ENCODE measurements at places on chromosomes 3 and 15.

- DNase-seq, result no peak
These were observed 35.3 kb upstream of the MINAR1 start for GRCh38 chr15:79396850-79397249.

GRCh38 chr3:132293251-132293650 is 24.0 kb upstream of the ACP3 start:
- no peak for DNase-seq

- no peak for DNase-seq
These were observed 598.1 kb downstream of the GOLGA6L6 start for GRCh38 chr15:19943515-19943914.

GRCh38 chr15:39478996-39479395 is 101.9 kb upstream of the THBS1 start:
- no peak for DNase-seq

- DNase-seq, result no peak
These were observed 16.3 kb upstream of the VPS8 start for GRCh38 chr3:184795522-184796190.

All from activated naive CD8-positive, alpha-beta T cell treated with anti-CD3 and anti-CD28 coated beads, Interleukin-2, amount 50 U/mL, for 16 hours (primary cell).